Tibial nerve (tissue), 4 donors: ENCODE measurements at places on chromosomes 11 and 22. TPM values are rescaled to one million over a fixed set of nuclear protein-coding genes. Genes with fewer than 3 reads are reported as not detected.
A peak's percentile ranks its signal among the peaks of the same experiment; 100 is the strongest.

HIC2 gene
- total RNA-seq, result 5.4 TPM

MFNG gene
- total RNA-seq, result 24.9 TPM

DNA sequence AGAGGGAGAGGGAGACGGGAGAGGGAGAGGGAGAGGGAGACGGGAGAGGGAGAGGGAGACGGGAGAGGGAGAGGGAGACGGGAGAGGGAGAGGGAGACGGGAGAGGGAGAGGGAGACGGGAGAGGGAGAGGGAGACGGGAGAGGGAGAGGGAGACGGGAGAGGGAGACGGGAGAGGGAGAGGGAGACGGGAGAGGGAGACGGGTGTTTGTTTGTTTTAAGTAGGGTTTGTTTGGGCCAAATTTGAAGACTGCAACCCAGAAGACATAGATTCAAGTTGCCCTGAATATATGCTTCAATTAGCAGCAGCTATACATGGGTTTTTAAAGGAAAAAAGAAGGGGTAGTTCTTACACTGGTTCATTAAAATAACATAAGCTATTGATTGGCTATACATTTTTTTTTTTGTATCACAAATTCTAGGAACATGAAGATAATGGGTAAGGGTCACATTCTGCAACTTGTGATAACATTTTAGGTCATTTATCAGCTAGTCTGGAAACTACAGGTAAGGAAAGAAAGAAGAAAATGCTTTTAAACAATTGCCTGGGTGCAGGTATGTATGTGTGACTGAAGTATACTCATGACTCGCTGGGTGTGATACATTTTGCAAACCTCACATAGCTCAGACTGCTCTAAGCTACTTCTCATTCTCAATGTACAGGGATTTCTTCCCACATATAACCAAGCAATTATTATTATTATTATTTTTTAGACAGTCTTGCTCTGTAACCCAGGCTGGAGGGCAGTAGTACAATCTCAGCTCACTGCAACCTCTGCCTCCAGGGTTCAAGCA, 67.3 kb downstream of the MCHR1 start:
- H3K4me3 ChIP-seq, result peak overlapping the region; percentile 5
- no peaks in the 10 kb centered on the region for H3K27me3 ChIP-seq
- no peak for DNase-seq
- H3K27ac ChIP-seq, result no peak overlapping the region

DNA sequence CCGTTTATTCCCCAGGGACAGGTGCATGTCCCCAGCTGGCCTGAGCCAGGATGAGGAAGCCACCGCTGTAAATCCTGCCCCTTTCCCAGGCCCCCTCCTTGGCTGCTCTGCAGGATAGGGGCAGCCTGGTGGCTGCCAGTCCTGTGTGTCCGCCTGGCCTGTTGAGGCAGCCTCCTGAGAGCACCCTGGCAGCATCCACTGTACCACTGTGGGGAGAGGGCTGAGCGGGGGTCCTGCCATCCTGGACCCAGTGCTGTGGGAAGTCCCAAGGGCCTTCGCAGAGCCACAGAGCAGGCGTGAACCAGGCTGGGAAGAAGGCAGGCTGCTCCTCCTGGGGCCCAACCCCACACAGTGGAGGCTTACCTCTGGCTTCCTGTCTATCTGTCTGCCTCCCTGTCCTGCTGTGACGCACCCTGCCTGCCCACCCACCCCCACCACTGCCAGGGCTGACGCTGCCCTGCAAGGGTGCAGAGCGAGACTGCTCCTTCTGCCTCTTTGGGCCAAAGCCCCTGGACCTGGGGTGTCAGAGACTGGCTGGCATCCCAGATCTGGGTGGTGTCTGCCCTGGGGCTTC, 8.4 kb downstream of the KCTD17 start:
- H3K36me3 ChIP-seq, result no peaks in the 10 kb centered on the region
- no peak for DNase-seq
- H3K4me1 ChIP-seq, result no peaks in the 10 kb centered on the region

GRCh38 chr11:104476454-104476853, 312.5 kb upstream of the PDGFD start:
- no peaks in the 10 kb centered on the region for H3K4me1 ChIP-seq
- H3K27me3 ChIP-seq, result no peaks in the 10 kb centered on the region
- H3K4me3 ChIP-seq, result no peak overlapping the region
- H3K27ac ChIP-seq, result no peak overlapping the region
- no peak for DNase-seq

GRCh38 chr11:66693356-66694055, 15.8 kb upstream of the RBM4B start:
- no peak overlapping the region for H3K4me3 ChIP-seq
- no peak for DNase-seq
- H3K27me3 ChIP-seq, result no peaks in the 10 kb centered on the region
- H3K27ac ChIP-seq, result no peak overlapping the region
